IMR-90 (cell line): ENCODE measurements at places on chromosomes 5 and 9. TPM values are rescaled to one million over a fixed set of nuclear protein-coding genes. Genes with fewer than 3 reads are reported as not detected.
A peak's percentile ranks its signal among the peaks of the same experiment; 100 is the strongest.

- DNase-seq: no peak
Observed at GRCh38 chr5:117271656-117272055, 697.0 kb upstream of the SEMA6A start.

DNA sequence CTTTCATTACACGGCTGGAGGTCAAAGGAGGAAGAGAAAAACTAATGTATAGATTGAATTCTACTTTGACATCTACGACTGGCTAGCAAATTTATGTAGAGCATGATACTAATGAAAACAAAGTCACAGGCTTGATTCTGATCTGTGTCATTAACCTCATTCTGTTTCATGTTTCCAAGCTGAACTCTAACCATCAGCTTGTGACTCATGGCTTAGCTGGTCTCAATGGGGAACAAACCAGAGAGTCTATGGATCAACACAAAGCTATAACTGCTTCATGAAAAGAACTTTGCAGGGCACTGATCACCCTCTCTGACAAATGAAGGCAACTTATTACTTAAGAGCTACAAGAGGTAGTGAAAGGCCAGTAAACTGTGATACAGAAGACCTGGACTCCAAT, 23.6 kb upstream of the PDE4D start:
- no peak for DNase-seq

GRCh38 chr9:34331196-34331595, 1.8 kb downstream of the NUDT2 start:
- DNase-seq: no peak

DNA sequence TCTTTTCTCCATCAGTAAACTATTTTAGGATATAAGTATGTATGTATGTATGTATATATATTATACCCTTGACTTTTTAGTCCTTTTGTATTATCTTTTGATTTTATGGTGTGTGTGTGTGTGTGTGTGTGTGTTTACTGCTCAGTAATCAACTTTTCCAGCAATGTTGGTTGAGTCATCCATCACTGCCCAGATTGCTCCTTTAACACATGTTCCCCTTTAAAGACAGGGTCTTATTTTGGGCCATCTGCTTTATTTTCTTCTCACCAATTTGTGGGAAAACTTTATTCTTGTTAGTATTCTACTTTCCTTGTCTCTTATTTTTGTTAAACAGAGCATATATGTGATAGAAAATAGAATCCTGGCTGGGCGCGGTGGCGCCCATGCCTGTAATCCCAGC, 28.1 kb downstream of the ANKRD33B start:
- DNase-seq: no peak

DNA sequence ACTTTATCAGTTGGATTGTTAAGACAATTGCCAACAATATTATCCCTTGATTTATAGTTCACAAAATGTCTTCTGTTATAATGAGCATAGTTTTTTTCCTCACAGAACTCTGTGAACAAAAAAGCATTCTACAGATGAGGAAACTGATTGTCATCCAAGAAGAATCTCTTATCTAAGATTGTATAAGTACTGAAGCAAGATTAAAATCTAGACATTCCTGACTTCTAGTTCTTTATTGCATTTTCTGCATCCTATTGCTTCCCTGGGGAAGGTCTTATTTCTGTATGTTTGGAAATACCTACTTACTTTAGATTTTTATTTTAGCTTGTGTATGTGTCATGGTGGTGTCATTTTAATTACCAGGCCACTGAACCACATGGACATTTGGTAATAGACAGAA, 884.9 kb upstream of the WWC1 start:
- DNase-seq: no peak

- no peak for DNase-seq
Observed at GRCh38 chr9:1668441-1668840, 346.7 kb upstream of the SMARCA2 start.

DNA sequence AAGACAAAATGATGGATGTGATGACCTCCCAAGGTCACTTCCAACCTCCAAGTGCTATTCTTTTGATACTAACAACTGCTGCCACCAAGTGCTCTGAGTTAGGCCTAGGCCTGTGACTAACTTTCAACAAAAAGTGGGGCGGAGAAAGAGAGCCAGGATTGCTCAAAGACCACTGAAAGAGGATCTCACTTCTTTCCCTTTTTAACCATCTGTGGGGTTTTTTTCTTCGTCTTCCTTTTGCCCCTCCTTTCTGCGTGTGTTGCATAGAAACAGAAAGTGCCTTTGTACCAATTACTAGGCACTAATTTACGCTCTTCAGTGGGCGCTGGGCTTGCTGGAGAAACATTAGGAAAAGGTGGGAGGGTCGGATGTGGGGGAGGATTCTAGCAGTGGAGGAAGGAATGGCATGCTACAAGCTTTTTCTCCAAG, 8.0 kb downstream of the KLF9 start:
- DNase-seq: peak; percentile 62

GRCh38 chr9:134515026-134515821, 126.4 kb upstream of the COL5A1 start:
- DNase-seq: peak; percentile 58

- no peak for DNase-seq
Observed at GRCh38 chr5:5103245-5103644, 36.9 kb upstream of the ADAMTS16 start.

DNA sequence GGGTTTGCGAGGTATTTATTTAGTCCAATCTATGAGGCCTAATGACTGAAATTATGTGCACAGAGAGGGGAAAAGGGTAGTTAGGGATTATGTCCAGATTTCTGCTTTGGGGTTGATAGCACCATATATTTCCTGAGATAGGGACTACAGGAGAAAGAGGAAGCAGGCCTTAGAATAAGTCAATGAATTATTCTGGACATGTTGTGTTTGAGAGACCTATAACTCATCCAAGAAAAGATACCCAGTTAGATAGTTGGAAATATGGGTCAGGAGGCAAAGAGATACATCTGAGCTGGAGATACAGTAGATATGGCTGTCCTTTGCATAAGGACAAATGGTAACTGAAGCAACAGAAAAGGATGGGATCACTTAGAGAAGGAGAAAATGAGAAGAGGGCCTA, 53.1 kb downstream of the NR3C1 start:
- DNase-seq: no peak

DNA sequence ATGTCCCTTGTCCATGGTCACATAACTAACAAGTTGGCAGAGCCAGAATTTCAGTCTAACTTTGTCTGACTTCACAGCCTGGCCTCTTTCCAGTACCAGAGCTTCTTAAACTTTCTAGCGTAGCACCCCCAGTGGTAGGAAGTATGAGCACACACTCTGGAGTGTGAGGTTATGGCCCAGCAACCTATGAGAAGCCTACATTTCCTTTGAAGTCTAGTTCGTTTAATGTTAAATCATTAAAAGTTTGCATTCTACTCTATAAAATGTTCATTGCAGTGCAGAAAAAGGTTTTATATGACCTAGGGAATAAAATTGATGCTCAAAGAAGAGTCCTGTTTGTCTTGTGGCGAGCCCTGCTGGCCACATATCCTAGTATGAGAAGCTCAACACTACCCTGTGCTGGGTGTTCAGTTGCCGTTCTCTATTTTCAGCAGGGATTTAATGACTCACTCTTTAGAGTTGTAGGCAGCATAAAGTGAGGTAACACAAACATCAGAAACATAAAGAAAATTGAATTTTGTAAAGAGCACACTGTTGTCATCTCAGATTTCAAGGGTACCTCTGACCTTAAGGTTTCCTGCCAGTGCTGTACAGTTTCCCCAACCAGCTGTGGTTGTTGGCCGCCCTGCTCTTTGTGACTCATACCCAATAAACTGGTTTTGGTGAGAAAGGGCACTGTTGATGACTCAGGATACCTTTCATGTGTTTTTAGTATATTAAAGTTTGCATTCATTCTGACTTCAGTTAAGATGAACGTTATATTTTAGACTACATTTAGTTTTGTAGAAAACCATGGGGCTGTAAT, 14.3 kb downstream of the MCCC2 start:
- peak; percentile 98 for DNase-seq

- no peak for DNase-seq
Observed at GRCh38 chr9:136668983-136669790, 6.5 kb downstream of the EGFL7 start.

- DNase-seq: peak; percentile 15
Observed at GRCh38 chr9:100573655-100574260, 4.1 kb upstream of the CAVIN4 start.

- peak; percentile 45 for DNase-seq
Observed at GRCh38 chr5:120779674-120780073, 315.6 kb downstream of the PRR16 start.

- DNase-seq: no peak
Observed at GRCh38 chr9:15121630-15122029, 185.4 kb downstream of the TTC39B start.

DNA sequence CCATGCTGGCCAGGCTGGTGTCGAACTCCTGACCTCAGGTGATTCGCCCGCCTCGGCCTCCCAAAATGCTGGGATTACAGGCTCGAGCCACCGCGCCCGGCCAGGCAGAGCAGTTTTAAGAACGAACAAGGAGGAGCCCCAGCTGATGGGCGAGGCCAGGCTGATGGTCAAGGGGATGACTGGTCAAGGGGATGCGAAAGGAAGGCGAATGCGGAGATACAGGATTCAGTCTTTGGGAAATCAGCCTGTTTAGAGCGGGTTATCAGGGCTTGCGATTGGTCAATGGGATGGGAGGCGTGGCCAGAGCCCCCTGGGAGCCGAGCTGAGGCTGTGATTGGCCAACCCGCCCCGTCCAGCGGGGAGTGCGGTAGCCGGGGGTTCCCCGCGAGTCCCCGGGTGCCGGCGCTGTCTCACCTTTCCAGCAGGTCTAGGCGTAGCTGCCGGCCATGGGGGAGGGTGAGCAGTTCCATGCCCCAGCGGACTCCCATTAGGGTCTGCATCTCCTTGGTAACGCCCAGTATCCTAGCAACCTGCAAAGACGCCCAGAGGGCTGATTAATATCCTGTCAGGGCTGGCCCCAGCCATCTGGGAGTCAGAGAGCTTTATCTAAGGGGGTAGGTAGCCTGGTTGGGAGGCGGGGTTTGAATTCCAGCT, 7.5 kb upstream of the TOR2A start:
- DNase-seq: peak; percentile 62

GRCh38 chr5:58407042-58407719, 52.7 kb downstream of the PLK2 start:
- peak; percentile 88 for DNase-seq

DNA sequence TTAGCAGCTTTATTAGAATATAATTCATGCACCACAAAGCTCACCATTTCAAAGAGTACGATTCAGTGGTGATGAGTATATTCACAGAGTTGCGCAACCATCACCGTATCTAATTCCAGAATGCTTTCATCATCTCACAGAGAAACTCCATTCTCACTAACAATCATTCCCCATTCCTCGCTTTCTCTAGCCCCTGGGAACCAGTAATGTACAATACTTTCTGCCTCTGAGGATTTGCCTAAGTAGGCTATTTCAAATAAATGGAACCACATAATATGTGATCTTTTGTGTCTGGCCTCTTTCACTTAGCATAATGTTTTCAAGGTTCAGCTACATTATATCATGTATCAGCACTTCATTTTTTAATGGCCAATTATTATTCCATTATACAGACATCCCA, 145.1 kb upstream of the ADAMTS16 start:
- peak; percentile 1 for DNase-seq

DAB2IP gene
- polyA plus RNA-seq: 17.2 and 20.4 TPM in 2 replicates

GAPT gene
- not detected in 2 replicates for polyA plus RNA-seq

GGTA1 gene
- polyA plus RNA-seq: not detected in 2 replicates

WHRN gene
- polyA plus RNA-seq: 2.6 and 2.8 TPM in 2 replicates

GFI1B gene
- 0.02 TPM in 1 of 2 replicates, not detected in the other for polyA plus RNA-seq

CDH9 gene
- polyA plus RNA-seq: not detected in 2 replicates

SOX30 gene
- polyA plus RNA-seq: not detected in 2 replicates

SMIM33 gene
- not detected in 2 replicates for polyA plus RNA-seq

SREK1 gene
- polyA plus RNA-seq: 18.0 and 23.0 TPM in 2 replicates

ZBED3 gene
- 2.2 and 2.5 TPM in 2 replicates for polyA plus RNA-seq

PCDHGC5 gene
- 3.8 TPM in 2 replicates for polyA plus RNA-seq

ZFP2 gene
- polyA plus RNA-seq: 0.06 and 0.19 TPM in 2 replicates

RELL2 gene
- polyA plus RNA-seq: 7.6 and 9.1 TPM in 2 replicates

HTR4 gene
- not detected in 2 replicates for polyA plus RNA-seq

PPIC gene
- 38.8 and 45.6 TPM in 2 replicates for polyA plus RNA-seq

DOCK2 gene
- 0.47 and 0.72 TPM in 2 replicates for polyA plus RNA-seq
